Mesenteric fat pad (tissue), 1 donor: ENCODE measurements at places on chromosomes 4 and X. TPM values are rescaled to one million over a fixed set of nuclear protein-coding genes. Genes with fewer than 3 reads are reported as not detected.

- no peak for DNase-seq
Observed at GRCh38 chr4:71765821-71766383, 18.0 kb downstream of the GC start.

- DNase-seq: no peak
Observed at GRCh38 chrX:138788771-138789170, 77.3 kb upstream of the FGF13 start.

The HPRT1 gene
- 18.1 TPM for total RNA-seq

DNA sequence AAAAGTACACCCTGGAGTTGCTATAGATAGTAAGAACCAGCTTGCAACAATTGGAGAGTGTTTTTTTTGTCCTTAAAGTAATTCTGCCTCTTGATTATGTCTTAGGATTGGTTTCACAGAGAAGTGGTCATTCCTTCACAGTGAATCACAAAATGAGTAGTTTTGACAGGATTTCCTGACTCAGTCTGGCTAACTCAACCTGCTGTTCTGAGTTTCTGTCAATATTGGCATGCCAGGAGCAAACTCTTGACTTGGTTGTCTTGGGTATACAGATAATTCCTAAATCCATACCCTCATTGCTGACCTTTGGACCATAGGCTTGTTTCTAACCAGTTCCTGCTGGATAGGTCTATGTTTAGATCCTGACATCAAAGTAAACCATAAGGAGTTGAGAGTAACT lies 9.4 kb downstream of the FHIP1A start:
- DNase-seq: no peak

The STAG2 gene
- 52.0 TPM for total RNA-seq

The SPANXD gene
- not detected for total RNA-seq
